ENCODE measurements at places on chromosomes 2 and 18.

DNA sequence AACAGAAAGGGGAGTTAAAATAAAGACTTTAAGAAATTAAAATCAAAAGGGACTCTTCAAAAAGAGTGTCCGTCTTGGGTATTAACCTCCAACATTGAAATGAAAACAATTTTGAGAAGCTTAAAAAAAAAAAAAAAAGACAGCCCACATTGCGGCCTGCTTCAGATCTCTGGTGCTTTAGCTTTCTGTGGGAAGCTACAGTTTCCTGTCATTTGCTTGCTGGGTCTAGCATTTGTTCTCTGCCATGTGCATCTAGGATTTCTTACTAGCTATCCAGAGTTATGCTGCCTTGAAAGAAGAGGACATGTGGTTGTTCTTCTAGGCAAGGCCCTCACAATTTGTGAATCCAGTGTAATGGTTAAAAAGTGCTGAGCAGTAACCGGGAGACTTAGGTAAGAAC, 375.3 kb downstream of the SLC4A3 start:
- DNase-seq, result no peak

DNA sequence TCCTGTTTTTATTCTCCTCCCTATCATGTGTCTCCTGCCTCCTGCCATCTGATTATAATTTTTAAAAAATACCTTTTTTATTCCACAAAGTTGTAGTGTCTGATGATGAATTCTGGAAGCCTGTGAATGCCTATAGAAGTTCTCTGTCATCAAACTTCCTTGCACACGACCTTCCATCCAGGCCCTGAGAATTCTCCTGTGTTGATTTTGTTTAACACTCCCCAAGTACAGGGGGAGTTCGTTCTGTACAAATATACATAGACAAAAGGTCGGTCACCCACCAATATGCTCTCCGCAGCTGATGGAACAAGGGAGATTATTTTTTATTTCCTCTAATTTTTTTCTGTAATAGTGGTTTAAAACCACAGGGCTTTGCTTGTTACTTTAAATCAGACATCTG, 232.5 kb downstream of the PIEZO2 start:
- no peak for DNase-seq

- peak; percentile 19 for DNase-seq
These were observed 54.9 kb downstream of the DSC3 start for GRCh38 chr18:30987467-30988241.

GRCh38 chr2:174699993-174700766, 64.1 kb downstream of the CHRNA1 start:
- peak; percentile 37 for DNase-seq

DNA sequence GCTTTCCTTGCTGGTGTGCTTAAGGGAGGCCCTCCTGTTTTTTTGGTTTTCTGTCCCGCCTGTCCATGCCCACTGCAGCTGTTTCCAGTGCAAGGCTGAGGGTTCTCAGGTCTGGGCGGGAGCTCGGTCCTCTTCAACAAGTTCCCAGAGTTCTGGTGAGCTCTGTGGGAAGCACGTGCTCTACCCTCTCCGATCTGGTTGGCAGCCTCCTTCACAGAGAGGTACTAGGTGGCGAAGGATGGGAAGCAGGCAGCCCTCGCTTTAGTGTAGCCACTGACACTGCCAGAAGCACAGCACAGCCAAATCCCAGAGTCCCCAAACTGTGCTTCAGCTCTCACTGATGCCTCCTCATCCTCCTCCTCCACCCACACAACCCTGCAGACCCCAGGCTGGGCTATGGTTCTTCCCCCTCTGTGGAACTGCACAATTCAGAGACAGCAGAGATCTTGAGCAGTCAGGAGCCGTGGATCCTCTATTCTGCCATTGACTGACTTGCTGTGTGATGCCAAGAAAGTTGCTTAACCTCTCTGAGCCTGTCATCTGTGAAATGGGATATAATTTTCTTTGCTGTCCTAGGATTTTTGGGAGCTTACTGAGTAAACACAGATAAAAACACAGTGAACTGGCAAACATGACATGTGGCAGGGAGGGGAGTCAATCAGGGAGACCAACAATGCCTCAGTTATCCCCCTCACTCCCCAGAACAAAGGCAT, 157.3 kb downstream of the MSH2 start:
- no peak for DNase-seq

Measured in fibroblast of lung (primary cell).